Central memory CD8-positive, alpha-beta T cell (primary cell): ENCODE measurements at places on chromosomes 4 and X.

DNA sequence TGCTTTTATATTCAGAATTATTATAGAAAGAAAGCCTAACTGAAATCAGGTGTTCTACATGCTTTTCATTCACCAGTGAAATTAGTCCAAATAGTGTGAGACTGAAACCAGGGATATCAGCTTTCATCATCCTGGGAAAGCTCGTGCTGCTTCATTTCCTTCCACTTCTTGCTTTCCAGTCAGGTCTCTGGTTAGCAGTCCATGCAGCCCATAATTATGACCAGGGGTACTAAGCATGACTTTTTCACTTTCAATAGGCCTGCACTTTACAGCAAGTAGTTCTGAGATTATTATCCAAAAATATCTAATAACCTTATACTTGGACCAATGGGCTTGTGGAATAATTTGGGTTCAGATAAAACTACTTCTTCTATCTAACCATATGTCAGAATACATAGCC is 673.2 kb upstream of the MAGEB2 start:
- no peak overlapping the region for H3K27ac ChIP-seq
- H3K4me1 ChIP-seq, result no peaks in the 10 kb centered on the region
- no peak for DNase-seq
- H3K4me3 ChIP-seq, result no peak overlapping the region
- H3K36me3 ChIP-seq, result no peaks in the 10 kb centered on the region
- H3K27me3 ChIP-seq, result no peaks in the 10 kb centered on the region

GRCh38 chrX:47283015-47283771 is 50.4 kb downstream of the USP11 start:
- DNase-seq, result no peak
- H3K4me3 ChIP-seq, result no peak overlapping the region
- no peaks in the 10 kb centered on the region for H3K36me3 ChIP-seq
- H3K27me3 ChIP-seq, result no peaks in the 10 kb centered on the region

DNA sequence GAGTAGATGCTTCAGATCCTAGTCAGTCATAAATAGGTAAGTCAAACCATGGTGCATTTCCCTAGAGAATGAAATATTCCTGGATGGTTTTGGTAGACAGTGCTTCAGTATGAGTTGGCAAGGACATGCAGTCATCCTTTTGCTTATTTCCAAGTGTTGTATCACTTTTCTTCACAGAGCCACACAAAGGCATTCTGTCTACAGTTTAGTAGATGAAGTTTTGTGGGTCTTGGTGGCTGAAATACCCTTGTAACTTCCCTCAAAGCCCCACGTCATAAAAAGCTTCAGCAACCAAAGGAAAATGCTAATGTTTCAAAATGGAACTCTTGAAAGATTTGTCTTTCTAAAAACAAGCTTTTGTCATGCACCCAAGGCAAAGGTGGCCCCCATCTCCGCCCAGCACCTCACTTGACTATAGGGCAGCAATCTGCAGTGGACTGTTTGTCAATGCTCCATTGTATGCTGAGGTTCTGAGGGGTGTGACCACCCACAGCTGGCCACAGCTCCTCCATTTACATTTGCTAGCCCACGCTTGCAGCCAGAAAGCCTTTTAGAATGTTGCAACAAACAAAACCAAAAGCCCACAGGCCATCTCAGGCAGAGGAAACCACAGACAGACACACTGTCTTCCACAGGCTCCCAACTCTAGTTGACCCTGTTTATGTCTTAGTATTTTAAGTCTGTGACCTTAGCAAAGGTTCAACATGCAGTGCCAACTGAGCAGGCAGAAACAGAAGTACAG is 87.1 kb upstream of the FAM9C start:
- peak overlapping the region; percentile 9 for H3K4me3 ChIP-seq
- H3K27ac ChIP-seq, result peak overlapping the region; percentile 68
- H3K4me1 ChIP-seq, result peaks cover 6% of the 10 kb centered on the region

GRCh38 chr4:133440404-133440803 is 291.3 kb downstream of the PCDH10 start:
- peaks cover 2% of the 10 kb centered on the region for H3K36me3 ChIP-seq
- H3K4me3 ChIP-seq, result no peak overlapping the region
- H3K27me3 ChIP-seq, result no peaks in the 10 kb centered on the region
- H3K27ac ChIP-seq, result no peak overlapping the region
- DNase-seq, result no peak

- H3K27ac ChIP-seq, result no peak overlapping the region
- H3K36me3 ChIP-seq, result peaks cover 2% of the 10 kb centered on the region
- no peaks in the 10 kb centered on the region for H3K4me1 ChIP-seq
- H3K27me3 ChIP-seq, result no peaks in the 10 kb centered on the region
- no peak for DNase-seq
Observed at GRCh38 chrX:75038925-75039324, 113.7 kb upstream of the NEXMIF start.

DNA sequence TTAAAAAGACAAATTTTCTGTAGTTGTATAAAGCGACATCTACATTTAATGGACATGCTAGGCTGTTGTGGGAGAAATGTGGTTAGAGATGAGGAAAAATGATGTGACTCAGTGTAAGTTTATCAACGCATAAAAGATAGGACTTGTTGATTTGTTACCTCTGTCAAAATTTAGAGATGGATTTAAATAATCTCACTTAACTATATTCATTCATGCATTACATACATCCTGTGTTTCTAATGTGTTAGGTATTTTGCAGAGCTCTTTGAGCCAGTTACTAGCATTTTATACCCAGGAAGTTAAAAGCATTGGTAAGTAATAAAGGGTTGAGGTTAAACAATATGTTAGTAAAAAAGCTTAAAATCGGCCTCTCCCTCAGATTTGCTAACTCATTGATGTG is 34.3 kb downstream of the METAP1 start:
- no peak for DNase-seq
- H3K4me1 ChIP-seq, result peaks cover 37% of the 10 kb centered on the region
- peak overlapping the region; percentile 74 for H3K27ac ChIP-seq

DNA sequence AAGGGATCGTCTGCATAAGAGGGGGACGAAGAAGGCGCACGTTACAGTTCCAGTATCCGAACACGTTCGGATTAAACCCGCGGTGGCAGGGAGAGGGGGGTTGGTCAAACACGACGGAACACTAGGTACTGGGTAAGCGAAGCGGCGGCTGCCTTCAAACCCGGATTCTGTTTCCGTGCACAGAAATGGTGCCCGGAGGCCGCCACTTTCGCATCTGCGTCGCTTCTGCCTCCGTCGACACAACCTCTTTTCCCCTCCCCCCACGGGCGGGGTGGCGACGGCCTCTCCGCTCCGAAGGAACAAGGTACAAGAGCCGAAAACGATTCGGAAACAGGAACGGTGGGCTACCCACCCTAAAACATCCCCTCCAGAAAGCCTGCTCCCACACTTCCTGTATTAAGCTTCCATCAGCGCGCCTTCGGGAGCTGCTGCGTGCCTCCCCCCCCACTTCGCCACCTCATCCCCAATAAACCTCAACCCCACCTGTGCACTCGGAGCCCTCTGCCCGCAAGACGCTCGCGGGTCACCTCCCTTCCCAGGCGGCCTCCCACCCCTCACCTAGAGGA is 667 bp downstream of the G3BP2 start:
- no peaks in the 10 kb centered on the region for H3K27me3 ChIP-seq
- peak overlapping the region; percentile 99 for H3K27ac ChIP-seq
- H3K4me1 ChIP-seq, result peaks cover 58% of the 10 kb centered on the region
